ENCODE measurements at places on chromosomes 1 and 21.
A peak's percentile ranks its signal among the peaks of the same experiment; 100 is the strongest.

DNA sequence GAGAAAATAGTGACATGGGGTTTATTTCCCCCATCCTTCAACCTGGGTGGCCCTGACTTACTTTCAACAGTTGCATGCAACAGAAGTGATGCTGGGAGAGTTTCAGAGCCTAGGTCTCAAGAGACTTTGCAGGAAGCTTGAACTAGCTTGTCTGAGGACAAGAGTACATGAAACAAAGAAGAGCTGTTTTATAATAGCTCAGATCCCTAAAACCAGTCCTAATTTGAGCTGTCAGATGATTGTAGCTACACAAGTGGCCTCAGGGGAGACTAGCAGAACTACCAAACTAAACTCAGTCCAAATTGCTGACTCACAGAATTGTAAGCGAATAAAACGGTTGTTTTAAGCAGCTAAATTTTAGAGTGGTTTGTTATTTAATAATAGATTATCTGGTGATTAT lies 17.1 kb downstream of the RC3H1 start:
- no peaks in the 10 kb centered on the region for H3K36me3 ChIP-seq
- H3K27me3 ChIP-seq: no peaks in the 10 kb centered on the region
- no peak for DNase-seq
- H3K4me3 ChIP-seq: peak overlapping the region; percentile 20
- peaks cover 94% of the 10 kb centered on the region for H3K4me1 ChIP-seq

- H3K27me3 ChIP-seq: no peaks in the 10 kb centered on the region
- no peaks in the 10 kb centered on the region for H3K4me1 ChIP-seq
- H3K27ac ChIP-seq: no peak overlapping the region
- peaks cover 54% of the 10 kb centered on the region for H3K36me3 ChIP-seq
- DNase-seq: no peak
These were observed 34.7 kb downstream of the SLC19A1 start for GRCh38 chr21:45507523-45507875.

GRCh38 chr21:31234936-31235335 lies 109.1 kb downstream of the TIAM1 start:
- no peak overlapping the region for H3K27ac ChIP-seq
- no peak for DNase-seq
- no peaks in the 10 kb centered on the region for H3K36me3 ChIP-seq
- no peaks in the 10 kb centered on the region for H3K4me1 ChIP-seq

GRCh38 chr1:202796670-202797069 lies 11.6 kb downstream of the KDM5B start:
- no peaks in the 10 kb centered on the region for H3K27me3 ChIP-seq
- no peak overlapping the region for H3K4me3 ChIP-seq
- H3K4me1 ChIP-seq: peaks cover 24% of the 10 kb centered on the region
- DNase-seq: no peak
- H3K36me3 ChIP-seq: no peaks in the 10 kb centered on the region
- no peak overlapping the region for H3K27ac ChIP-seq

DNA sequence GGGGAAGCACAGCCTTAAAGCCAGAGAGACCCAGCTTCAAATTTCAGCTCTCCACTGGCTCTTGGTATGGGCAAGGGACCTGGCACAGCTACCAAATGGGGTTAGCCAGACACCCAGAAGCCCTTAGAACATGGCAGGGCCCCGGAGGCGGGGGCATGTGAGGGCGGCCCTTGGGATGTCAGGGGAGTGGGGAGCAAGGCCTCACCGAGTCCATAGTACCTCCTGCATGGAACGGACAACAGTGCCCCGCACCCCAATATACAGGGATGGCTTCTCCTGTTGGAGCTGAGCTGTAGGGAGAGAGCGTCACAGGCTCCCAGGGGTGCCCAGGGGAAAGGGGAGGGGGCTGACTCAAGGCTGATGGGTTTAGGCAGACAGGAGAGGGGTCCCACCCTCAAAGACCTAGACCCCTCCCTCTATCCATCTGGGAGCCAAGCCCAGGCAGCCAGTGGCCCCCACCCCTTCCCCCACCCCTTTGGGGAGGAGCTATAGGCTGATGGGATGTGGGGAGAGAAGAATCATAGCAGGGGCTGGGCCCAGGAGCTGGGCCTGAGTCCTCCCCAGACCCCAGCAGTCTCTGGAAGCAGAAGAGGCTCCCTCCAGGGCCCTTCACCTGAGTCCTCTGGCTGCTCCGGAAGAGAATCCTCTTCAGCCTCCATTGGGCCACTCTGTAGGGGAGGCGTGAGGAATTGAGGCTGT lies 16.5 kb downstream of the SPOCD1 start:
- H3K4me1 ChIP-seq: peaks cover 3% of the 10 kb centered on the region
- H3K27ac ChIP-seq: no peak overlapping the region
- H3K27me3 ChIP-seq: peaks cover 51% of the 10 kb centered on the region
- no peak overlapping the region for H3K4me3 ChIP-seq
- no peaks in the 10 kb centered on the region for H3K36me3 ChIP-seq

- no peak for DNase-seq
- H3K36me3 ChIP-seq: no peaks in the 10 kb centered on the region
- no peak overlapping the region for H3K27ac ChIP-seq
- no peaks in the 10 kb centered on the region for H3K4me1 ChIP-seq
These were observed 311.3 kb downstream of the RGS7 start for GRCh38 chr1:241045659-241046058.

Data from left ventricle myocardium inferior (tissue), 1 donor.